ENCODE measurements at places on chromosomes 1 and 21.

GRCh38 chr1:91545506-91546300 is 45.1 kb downstream of the CDC7 start:
- DNase-seq: no peak

- no peak for DNase-seq
Measured at GRCh38 chr1:16286122-16286521, 49.1 kb upstream of the CPLANE2 start.

- DNase-seq: peak; percentile 93
Measured at GRCh38 chr1:243798726-243799125, 51.3 kb downstream of the AKT3 start.

- no peak for DNase-seq
Measured at GRCh38 chr1:81634294-81634693, 166.4 kb upstream of the ADGRL2 start.

GRCh38 chr1:221765527-221765926 is 23.6 kb upstream of the DUSP10 start:
- no peak for DNase-seq

DNA sequence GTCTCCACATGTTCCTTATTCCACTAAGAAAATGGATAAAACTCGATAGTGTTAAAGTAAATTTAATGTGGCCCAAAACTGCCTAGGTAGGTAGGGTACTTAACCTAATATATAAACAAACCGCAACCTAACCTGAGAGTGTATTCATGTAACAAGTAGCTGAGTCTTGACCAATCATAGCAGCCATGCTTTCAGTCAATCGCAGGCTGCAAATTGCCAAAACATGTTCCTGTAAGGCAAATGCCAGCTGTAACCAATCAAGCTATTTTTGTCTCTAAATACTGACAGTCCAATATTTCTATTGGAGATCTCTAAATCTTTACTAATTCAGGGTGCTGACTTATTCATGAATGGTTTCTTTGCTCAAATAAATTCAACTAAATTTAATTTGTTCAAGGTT is 3.1 kb upstream of the HMGCS2 start:
- no peak for DNase-seq

- no peak for DNase-seq
Measured at GRCh38 chr1:111253876-111254275, 26.4 kb downstream of the CHI3L2 start.

GRCh38 chr21:44984792-44985440 is 45.1 kb downstream of the SLX9 start:
- no peak for DNase-seq

DNA sequence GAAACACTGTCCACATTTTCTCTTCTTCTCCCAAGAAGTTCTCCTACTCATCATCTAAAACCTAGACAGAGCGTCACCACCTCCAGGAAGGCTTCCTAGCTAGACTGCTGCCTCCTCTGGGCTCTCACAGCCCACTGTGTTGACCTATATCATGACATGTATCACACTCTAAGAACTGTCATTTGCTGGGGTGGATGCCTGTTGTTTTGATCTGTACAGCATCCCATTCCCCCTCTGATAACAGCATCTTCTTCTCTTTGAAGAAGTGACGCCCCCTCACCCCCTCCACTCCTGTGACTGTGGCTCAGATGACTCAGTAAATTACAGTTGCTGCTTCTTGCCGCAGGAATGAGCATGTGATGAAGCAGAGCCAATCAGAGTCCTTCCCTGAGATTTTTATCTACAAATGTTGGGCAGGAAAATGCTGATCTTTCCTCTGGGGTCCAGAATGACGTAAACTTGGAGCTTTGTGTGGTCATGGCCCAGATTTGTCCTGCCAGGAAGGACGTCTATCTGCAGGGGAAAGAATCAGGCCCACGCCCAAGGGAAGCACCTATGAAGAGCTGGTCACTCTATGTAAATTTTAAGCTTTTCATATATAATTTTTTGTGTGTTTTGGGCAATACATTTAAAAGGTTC is 28.0 kb upstream of the FOXO6 start:
- peak; percentile 68 for DNase-seq

GRCh38 chr1:223022641-223023473 is 120.2 kb downstream of the TLR5 start:
- DNase-seq: no peak

GRCh38 chr1:98112626-98113025 is 191.8 kb upstream of the DPYD start:
- DNase-seq: no peak

- peak; percentile 58 for DNase-seq
Measured at GRCh38 chr1:2311184-2312032, 79.9 kb downstream of the MORN1 start.

DNA sequence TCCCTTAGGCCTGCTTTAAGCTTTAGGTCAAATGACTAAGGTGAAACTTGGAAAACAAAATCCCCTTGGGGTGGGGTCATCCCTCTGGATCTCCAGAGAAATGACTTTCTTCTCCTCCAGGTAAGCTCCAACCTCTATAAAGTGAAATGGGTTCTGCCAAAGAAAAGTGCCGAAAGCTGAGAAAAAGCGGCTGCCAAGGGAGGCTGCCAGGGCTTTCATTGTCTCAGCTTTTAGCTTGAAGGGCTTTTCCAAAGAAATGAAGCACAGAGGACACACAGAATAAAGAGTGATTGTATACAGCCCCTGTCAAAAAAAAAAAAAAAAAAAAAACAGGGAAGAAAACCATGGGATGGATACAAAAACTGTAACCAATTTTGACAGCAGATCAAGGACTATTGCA is 126.9 kb downstream of the TGFBR3 start:
- DNase-seq: no peak

DNA sequence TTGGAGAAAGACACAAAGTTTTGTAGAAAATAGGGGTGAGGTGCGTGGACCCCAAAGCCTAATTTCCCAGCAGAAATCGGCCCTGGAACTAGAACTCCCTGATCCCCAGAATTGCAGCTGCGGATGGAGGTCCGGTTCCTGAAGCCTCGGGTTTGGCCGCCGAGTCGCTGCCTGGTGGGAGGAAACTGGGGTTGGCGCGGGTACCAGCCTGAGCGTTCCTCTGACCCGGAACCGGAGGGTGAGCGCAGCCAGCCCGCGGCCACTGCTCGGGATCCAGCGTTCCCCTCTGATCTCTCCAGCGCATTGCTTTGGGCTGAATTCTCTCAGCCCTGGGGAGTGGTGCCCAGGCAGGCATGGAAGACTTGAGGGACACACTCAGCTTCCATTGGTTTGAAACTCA is 1.6 kb downstream of the ST6GALNAC5 start:
- no peak for DNase-seq

- no peak for DNase-seq
Measured at GRCh38 chr1:210301615-210302000, 27.1 kb upstream of the HHAT start.

- no peak for DNase-seq
Measured at GRCh38 chr1:223788746-223789415, 56.9 kb downstream of the TP53BP2 start.

DNA sequence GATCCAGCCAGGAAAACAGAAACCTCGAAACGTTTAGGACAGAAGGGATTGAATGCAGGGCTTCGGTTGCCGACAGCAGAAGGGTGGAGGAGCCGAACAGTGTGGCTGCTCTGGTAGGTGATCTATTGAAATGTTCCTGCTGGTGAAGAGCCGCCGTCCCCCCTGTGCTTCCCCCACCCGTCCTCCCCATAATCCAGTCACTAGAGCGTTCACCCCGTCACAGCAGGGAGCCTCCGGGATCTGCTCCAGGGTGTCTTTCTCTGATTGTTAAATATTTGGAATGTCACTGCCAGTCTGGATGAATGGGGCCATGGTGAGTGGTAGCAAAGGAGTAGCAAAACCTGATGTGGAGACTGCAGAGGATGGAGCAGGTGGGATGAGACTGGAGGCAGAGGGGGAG is 255.1 kb upstream of the CSF3R start:
- no peak for DNase-seq

DNA sequence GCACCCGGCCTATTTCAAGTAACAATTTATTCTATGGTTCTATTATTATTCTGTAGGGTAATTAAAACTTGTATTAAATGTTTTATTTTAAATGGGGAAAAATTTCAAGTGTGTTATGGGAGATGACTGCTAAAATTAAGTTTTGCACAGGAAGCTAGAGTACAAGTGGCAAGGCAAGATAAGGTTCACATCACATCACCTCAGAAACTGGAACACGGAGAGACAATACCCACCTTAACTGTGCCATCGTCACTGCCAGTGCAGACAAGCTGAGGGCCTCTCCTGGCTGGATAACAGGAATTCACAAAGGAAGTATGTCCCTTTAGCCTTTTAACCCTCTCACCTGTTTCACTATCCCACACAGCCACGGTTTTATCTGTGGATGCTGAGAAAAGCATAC is 7.6 kb downstream of the SNRNP40 start:
- no peak for DNase-seq

DNA sequence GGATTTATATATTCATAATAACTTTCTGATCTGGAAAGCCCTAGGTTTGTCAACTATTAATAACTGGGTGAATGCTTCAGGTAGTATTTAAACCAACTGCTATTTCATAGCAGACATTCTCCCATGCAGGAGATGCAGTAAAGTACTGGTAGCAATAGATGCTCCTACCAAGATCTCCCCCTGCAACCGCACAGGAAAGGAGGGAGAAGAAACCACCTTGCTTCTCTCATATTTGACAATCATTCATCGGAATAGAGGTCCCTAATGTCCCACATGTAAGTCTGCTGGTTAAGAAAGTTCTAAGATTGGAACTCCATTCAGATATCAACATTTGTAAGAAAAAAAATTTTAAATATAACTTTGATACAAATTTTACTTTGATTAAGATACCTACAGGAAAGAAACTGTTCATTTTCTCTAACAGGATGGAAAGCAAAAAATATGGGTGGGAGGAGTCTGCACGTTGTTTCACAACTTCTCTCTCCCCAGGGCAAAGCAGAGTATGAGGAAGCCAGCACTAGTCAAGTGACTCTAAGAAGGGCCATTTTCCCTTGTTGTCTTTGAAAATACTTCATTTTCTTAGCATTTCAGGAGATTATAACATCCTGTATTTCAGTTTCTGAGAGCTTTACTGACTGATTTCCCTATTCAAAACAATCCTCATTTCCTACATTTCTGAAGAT is at the start of gene PYHIN1:
Gene PYHIN1, plus strand, starts transcription at position 498 of the 683 bp plus-strand sequence. CDS start 5,359 bp downstream, outside the sequence.
- no peak for DNase-seq

GRCh38 chr21:27225151-27225550 is 258.3 kb upstream of the ADAMTS5 start:
- peak; percentile 57 for DNase-seq

- DNase-seq: no peak
Measured at GRCh38 chr1:153771841-153772593, 3.2 kb upstream of the SLC27A3 start.

- DNase-seq: no peak
Measured at GRCh38 chr1:41728403-41729202, 190.1 kb downstream of the HIVEP3 start.

DNA sequence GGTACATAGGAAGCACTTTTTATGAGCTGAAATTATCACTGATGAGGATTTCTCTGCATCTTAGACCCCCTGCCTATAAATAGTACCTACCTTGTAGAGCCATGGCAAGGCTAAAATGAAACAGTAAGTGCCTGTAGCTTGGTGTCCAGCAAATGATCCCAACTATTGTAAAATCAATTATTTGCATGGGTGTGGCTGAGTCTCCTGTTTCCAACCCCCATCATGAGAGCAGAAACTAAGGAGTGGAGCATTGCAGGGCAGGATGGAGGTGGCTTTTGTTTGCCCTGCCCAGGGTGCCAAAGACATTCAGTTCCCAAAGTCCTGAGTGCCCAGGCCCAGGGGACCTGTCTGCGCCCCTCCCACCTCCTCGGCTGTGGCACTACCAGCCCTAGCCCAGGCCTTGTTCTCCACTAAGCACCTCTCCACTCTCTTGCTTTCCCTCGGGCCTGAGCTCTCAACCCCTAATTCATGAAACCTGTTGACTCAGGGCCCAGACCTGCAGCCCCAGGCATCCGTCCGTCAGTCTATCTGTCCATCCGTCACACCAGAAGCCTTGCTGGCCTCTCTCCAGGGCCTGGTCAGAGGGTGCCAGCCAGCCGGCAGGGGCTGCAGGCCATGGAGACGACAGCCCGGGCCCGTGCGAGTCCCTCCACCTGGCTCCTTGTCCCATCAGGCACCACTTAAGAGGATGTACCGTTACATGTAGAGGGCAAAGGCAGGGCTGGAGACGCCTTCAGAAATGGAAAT is 39.6 kb downstream of the PAX7 start:
- no peak for DNase-seq

DNA sequence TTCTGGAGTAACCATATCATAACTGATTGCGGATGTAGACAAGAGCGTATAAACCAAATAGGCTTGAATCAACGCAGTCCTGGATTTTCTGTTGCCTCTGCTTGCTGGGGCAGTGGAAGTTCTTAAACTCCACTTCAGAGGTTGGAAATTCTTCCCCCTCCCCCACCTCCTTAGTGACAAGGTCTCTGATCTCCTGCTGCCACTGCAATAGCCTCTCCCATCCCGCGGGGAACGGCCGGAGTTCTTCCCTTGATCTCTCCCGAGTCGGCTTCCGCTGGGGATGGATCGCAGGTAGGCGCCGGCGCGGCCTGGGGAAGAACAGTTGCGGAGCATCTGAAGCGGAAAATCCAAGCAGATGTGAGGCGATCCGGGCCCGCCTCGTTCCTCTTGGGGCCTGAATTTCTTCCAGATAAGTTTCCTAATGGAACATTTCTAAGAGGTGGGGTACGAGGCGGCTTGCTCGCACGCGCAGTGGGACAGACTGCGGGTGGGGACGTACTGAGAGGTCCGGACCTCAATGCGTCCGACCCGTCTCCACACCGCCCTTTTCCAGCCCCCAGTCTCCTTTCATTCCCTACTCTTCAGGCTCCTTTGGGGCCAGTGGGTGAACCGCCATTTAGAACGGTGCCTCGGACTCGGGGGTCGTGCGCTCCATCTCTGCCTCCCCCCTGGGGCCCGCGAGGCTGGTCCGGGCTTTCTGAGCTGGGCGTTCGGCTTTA is 3.1 kb upstream of the SIM2 start:
- no peak for DNase-seq

- no peak for DNase-seq
Measured at GRCh38 chr1:74571493-74571800, 59.0 kb upstream of the LRRC53 start.

DNA sequence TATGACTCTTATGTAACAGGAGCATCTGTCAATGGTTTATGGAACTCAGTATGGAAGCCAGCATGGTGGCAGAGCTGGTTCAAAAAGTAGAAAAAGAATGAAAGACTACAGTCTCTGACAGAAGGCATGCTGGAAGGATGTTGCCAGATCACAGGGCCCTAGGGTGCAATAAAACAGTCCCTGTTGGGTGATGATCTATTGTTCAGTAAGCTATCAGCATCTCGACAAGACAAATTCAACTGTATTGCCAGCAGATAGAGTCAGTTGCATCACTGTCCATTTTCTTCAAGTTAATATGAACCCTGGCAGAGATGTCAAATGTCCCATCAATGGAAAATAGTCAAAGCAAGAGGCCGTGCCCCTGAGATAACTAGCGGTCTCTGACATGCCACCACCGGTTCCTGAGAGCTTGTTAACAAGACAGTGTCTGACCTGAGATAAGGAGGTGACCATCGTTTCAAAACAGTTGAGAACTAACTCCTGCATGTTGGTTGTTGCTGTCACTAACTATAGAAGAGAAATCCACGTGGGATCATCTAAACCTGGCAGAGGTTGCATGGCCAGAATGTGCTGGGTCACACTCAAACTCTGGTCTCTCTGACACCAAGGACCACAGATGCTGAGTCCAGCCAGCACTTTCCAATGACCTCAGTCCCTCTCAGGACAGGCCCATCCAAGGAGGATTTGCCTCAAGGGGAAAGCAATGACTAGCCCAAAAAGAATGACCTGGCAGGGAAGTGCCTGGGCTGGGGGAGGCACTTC is 125.9 kb downstream of the RIPK4 start:
- peak; percentile 60 for DNase-seq

- DNase-seq: peak; percentile 98
Measured at GRCh38 chr1:172144445-172145061, 275.9 kb upstream of the C1orf105 start.
